ENCODE measurements at places on chromosomes 7 and 10.

DNA sequence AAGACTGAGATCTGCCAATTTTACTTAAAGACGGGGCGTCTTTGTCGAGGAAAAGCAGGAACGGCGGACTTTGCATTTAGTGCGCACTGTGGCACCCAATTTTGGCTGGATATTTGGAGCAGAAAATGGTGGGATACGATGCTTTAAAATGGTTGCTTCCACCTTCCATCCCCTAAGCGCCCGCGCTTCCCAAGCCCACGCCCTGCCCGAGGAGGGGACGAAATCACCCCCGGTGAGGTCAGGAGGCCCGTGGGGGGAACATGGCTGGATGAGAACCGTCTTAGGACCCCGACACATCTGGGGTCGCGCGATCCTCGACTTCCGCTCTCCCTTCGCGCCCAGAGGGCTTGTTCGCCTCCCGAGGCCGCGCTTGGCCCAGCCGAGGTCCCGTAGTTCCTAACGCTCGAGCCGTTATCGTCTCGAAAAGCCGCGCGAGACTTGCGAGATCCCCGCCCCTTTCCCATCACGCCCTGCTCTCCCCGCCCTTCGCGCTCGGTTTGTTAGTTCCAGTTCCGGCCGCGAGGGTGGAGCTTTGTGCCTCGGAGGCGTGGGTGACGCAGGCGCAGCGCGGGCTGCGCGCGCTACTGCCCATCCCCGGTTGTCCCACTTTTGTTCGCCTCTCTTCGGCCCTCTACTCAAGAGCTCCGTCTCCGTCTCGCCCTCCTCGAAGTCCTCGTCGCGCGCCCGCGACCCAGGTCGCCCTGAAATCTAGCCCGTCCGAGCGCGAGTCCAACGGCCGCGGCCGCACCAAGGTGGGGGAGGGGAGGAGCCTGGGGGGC is at the start of gene SRRT:
Gene SRRT (plus strand): TSS at position 527 of the 779 bp plus-strand sequence. CDS start 488 bp downstream, outside the sequence.
- DNase-seq = peak; percentile 99

DNA sequence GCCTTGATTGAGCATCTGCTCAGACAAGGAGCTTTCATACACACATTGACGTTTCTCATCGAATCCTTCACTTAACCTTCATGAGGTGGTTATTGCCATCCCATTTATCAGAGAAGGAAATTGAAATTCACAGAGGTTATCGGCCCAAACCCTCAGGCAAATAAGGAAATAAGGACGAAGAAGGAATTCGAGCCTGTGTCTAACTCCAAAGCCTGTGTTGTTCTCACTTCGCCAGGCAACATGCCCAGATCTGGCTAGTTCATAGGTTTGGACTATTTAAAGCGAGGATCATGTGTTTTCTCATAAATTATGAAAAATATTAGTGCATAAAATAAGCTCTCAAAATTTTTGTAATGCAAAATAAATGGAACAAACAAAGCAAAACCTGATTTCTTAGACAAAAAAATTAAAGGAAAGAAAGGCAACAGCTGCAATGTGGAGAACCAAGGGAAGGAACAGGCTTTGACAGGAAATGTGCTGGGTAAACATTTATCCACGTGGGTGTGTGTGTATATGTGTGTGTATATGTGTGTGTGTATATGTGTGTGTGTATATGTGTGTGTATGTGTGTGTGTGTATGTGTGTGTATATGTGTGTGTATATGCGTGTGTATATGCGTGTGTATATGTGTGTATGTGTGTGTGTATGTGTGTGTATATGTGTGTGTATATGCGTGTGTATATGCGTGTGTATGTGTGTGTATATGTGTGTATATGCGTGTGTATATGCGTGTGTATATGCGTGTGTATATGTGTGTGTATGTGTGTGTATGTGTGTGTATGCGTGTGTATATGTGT is 4.8 kb downstream of the UCN3 start:
- no peak for DNase-seq

DNA sequence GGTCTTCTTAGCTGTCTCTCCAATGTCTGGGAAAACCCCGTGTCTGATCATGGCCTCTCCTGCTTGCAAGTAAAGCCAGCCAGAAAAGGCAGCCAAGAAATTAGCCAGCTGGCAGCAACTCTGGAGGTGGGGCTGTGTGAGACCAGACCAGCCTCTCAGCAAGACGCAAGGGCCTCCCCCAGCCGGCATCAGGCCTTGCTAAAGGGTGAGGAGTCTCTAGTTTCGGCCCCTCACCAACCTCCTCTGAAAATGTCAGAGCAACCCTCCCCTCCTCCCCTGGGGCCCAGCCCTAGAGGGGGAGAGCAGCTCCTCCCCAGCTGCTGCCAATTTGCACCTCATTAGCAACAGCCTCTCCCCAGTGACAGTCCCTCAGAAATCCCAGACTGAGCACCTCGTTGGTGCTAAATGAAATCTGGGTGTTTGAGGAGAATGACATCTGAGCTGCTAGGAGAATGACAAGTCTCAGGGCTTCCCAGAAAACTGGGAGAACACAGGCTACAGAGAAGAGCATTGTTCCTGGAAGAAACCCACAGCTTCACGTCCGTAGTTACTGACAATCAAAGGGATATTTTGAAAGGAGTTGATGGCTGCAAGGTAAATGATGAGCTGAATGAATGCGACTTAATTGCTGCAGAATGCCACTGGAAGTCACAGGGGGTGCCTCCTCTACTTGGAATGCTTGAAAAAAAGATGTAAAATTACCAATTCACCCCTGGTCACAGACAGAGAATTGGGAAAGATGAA is 25.9 kb downstream of the DGKI start:
- no peak for DNase-seq

- no peak for DNase-seq
These were observed 23.1 kb downstream of the TYW1 start for GRCh38 chr7:67019562-67020390.

DNA sequence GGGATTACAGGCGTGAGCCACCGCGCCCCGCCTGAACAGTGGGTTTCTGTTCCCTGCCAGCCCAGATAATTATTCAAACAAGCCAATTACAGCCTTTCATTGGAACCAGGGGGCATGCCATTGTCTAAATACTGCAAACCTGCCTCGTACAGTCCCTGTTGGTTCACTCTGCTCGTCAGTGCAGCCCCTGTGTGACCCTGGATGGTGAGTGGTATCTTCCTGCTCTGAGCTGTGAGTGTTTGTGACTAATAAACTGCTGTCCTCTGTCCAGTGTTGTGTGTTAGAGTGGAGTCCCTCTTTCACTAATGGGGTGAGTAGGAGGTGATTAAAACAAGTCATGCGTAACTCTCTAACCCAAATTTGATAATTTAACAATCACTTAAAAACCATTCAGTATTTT is 176.5 kb upstream of the FAM3C start:
- no peak for DNase-seq

DNA sequence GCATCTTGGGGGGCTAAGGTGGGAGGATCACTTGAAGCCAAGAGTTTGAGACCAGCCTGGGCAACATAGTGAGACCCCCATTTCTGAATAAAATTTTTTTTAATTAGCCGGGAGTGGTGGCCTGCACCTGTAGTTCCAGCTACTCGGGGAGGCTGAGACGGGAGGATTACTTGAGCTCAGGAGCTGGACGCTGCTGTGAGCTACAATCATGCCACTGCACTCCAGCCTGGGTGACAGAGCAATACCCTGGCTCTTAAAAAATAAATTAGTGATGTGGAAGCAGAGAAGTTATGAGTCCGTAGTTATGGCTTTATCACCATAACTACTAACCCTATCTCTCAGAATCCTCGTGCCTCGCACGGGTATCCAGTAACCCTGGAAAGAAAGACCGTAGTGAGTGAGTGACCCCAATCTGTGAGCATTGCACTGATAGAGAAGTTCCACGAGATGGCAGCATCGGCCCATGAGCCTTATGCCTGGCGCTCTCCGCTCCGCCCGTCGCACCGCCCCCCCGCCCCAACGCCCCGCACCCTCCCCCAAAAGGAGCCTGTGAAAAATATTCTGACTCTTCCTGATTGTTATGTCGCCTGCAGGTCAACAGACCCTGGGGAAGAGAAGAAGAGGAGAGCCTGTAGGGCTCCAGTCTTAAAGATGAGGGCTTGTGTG is 4.9 kb upstream of the SLC29A3 start:
- peak; percentile 42 for DNase-seq

Data from natural killer cell (primary cell).